CD4-positive, alpha-beta T cell treated with Interleukin-12 subunit alpha and Interleukin-12 subunit beta, for 1 hour (primary cell): ENCODE measurements at places on chromosomes 3 and 15.

DNA sequence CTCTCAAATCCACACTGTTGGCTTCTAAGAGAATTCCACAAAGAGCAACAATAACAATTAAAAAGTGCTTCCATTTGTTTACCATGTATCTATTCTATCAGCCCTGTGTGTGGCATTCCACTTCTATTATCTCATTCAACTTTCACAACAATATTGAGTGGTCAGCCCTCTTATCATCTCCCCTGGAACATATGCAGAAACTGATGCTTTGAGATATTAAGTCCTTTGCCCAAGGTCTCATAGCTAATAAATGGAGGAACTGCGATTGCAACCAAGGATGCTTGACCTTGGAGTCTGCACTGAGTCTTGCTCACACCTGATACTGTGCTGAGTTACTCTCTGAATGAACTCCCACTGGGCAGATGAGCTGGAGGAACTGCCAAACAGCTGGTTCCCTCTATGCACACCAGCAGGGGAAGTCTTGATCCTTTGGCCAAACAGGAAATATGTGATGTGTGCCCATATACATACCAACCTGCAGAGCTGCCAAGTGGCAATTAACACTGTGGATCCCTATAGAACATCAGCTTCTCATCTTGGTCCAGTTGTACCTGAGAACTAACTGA is 144.7 kb upstream of the WNT5A start:
- DNase-seq = no peak

DNA sequence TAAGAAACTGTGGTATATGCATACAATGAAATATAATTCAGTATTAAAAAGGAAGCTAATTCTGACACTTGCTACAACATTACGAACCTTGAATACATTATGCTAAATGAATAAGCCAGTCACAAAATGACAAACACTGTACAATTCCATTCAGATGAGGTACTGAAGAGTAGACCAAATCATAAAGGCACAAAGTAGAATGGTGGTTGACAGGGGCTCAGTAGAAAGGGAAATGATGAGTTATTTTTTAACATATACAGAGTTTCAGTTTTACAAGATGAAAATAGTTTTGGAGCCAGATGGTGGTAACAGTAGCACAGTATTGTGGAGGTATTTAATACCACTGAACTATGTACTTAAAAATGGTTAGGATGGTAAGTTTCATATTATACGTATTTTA is 254.6 kb upstream of the RBMS3 start:
- DNase-seq = no peak

- no peak for DNase-seq
These were observed 38.6 kb downstream of the CRYBG3 start for GRCh38 chr3:97860364-97860763.

DNA sequence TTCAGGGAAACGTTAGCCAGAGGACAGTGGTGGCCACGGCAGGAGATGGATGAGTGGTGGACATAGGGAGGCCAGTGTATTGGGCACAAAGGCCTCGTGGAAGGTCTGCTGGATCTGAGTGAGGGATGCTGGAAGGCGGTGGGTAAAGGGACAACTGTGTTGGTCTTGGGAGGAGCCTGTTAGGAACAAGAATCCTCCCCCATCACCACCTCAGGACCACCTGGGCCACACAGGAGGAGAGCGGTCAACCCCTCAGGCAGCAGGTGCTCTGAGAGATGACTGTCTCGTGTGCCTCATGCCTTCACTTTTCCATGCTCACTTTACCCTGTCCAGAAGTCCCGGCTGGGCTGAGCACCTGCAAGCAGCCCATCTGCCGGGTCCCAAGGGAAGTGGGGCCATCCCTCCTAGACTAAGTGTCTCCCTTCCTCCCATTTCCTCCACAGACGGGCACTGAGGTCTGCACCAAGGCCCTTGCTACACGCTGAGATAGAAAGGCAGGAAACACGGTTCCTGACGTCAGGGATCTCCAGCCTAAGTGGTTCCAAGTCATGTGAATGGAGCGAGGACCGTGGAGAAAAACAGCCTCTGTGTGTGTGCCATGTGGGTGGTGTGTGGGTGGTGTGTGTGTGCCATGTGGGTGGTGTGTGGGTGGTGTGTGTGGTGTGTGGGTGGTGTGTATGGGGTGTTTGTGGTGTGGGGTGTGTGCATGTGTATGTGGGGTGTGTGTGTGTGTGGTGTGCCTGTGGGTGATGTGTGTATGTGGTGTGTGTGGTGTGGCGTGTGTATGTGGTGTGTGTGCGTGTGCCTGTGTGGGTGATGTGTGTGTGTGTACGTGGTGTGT is 47.8 kb upstream of the CTSH start:
- no peak for DNase-seq

DNA sequence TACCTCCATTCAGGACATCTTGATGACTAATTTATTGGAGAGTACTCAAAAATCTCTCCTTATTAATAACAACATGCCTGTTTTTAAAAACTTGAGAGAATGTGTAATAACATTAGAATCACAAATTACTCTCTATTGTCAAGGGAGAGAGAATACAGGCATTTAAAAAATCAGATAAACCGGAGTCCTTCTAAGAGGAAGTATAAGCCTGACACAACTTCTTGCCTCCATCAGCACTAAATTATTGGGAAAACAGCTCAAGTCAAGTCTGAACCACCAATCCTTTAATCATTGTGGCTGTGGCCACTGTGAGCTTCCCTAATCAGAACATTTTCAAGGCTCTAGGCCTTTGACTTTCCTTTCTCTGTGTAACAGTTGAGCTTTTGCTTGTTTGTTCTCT is 38.0 kb downstream of the SSR3 start:
- DNase-seq = no peak

- no peak for DNase-seq
These were observed 43.9 kb downstream of the ONECUT1 start for GRCh38 chr15:52746162-52746757.

DNA sequence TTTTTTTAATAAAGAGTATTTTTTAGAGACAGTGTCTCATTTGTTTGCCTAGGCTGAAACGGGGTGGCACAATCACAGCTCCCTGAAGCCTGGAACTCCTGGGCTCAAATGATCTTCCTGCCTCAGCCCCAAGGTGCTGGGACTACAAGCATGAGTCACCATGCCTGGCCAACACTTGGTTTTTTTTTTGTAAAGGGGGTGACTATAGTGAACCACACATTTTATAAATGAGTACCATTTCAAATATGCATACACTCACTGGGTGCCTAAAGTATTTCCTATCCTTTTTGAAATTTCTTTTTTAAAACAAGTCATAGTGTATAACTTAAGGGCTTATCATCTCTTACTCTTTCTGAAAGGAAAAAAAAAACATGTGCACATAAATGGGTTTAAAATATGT is 325.2 kb upstream of the MEIS2 start:
- DNase-seq = no peak

GRCh38 chr15:52184721-52185120 is 6.5 kb downstream of the GNB5 start:
- DNase-seq = no peak

DNA sequence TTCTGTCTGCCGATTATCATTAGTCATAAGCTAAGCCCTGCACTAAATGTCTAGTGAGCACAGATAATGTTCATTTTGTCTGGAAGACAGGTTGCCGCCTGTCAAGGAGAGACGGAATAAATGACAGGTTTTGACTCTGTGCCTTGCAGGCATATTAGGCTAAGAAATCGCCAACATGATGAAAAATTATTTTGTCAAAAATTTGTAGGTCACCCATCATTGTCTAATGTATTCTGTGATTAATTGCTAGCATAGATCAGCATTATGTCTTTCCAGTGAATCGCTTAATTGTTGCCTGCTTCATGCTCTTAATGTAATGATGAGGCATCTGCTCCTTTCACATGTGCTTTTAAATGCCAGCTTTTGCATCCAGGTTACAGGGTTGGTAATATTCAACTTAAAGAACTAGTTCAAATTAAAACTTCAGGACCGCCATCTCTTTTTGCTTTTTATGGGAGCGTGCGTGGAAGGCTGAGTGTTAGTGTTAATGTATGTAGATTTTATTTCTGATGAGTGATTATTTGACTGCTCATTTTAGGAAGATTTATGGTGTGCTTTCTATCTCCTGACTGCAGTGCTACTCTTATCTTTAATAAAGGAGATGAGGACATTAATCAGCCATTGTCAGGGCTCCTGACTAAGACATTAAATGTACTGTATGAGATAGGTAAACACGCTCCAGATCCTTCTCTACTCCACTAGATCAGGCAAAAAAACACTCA is 120.8 kb upstream of the MEIS2 start:
- DNase-seq = no peak

GRCh38 chr15:80234883-80235282 is 17.1 kb downstream of the CTXND1 start:
- peak; percentile 36 for DNase-seq

GRCh38 chr3:61371123-61371522 is 119.9 kb upstream of the FHIT start:
- DNase-seq = peak; percentile 5

GRCh38 chr3:113574213-113574612 is 41.9 kb downstream of the SIDT1 start:
- DNase-seq = no peak

DNA sequence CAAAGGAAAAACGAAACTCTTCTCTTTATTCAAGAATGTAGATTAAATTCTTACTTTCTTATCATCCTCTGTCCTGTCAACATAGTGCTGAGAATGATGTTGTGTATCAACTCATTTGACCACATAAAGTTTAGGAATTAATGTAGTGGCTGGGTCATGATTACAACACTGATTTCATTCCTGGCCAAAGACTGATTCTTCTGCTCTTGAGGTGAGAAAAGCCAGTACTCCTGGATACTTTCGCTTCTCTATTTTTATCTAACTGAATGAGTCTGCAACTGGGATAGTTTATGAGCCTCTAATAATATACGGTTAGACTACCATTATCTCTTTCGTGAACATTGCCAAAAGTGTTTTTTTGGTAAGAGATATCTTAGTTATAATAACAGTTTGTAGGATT is 173.0 kb downstream of the LPP start:
- no peak for DNase-seq

DNA sequence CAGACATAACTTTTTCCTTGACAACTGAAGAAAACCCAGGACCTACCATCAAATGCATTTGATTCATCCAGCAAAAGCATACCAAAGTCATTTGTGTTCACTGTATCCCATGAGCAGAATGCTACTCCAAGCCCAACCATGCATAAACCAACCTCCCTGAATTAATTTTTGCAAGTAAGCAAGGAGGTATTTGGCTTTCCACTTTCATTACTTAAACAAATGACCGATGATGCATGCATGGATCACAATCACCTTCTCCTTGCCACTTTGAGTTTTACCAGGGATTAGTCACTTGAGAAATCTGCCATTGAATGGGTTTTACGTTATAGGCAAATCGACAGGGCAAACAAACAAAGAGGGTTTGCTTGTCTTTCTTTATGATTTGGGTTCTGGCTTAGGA is 214.8 kb downstream of the FMN1 start:
- DNase-seq = no peak
